Activated CD4-positive, CD25-positive, alpha-beta regulatory T cell treated with anti-CD3 and anti-CD28 coated beads, Interleukin-2, amount 50 U/mL, for 24 hours (primary cell): ENCODE measurements at places on chromosomes 11 and 22.

GRCh38 chr22:28185130-28185529 lies 266.1 kb upstream of the PITPNB start:
- ATAC-seq, result no peak

DNA sequence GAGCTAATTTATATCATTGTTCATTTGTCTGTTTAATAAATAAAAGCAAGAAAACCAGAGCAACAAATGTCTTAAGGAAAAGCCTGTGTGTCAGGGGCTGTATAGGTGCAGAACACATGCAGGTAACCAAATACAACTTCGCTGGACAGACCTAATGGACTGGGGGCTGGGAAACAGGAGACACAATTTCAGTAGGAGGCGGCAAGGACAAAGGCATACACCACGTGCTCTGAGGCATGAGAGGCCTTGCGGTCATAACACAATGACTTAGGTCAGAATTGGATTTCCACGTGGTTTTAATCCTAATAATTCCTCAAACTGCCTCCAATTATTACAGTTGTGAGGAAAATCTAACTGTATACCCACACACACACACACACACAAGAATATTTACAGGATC lies 8.7 kb upstream of the GLB1L3 start:
- ATAC-seq, result no peak

- no peak for ATAC-seq
Observed at GRCh38 chr11:34651551-34651950, 30.7 kb downstream of the EHF start.

- ATAC-seq, result no peak
Observed at GRCh38 chr11:121304759-121305158, 12.2 kb downstream of the SC5D start.

GRCh38 chr22:26985931-26986782 lies 328.8 kb downstream of the MIAT start:
- no peak for ATAC-seq
